Hematopoietic multipotent progenitor cell treated with erythropoietin and hydrocortisone succinate and interleukin-3 and kit ligand, for 6 days (in vitro differentiated cells): ENCODE measurements at places on chromosomes 12 and 14.

GRCh38 chr14:38135106-38135867, 72.4 kb upstream of the SSTR1 start:
- no peak for DNase-seq

DNA sequence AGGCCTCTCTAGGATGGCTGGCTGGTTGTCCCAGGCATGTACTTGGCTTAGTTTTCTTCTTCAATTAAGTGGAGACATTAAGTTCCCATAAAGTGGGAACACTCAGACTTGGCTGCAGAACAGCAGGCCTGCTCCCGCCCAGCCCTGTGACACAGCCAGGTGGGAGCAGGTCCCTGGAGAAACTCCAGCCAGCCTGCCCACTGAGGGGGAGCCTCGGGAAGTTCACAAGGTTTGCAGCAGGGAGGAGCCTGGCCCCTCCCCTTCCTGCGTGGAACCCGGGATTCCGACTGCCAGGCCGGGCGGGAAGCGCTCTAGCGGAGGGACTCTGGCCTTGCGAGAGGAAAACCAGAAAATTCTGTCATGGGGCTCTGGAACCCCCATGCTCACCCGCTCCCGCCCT, 98.3 kb upstream of the EVL start:
- DNase-seq: no peak

DNA sequence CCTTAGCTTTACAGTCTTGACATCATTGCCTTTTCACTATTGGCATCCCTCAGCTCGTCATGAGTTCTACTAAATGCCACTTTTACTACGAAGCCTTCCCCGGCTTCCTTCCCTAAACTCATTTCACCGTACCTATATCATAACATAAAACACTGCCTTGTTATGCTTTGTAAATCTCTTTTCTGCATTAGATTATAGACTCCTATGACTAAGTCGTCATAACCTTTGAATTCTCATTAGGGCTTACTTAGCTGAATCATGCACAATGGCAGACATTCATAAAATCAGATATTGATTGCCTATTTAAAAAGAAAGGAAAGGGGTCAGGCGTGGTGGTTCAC, 21.0 kb downstream of the BTG1 start:
- no peak for DNase-seq

- no peak for DNase-seq
Measured at GRCh38 chr12:109523071-109523470, 45.6 kb downstream of the UBE3B start.

DNA sequence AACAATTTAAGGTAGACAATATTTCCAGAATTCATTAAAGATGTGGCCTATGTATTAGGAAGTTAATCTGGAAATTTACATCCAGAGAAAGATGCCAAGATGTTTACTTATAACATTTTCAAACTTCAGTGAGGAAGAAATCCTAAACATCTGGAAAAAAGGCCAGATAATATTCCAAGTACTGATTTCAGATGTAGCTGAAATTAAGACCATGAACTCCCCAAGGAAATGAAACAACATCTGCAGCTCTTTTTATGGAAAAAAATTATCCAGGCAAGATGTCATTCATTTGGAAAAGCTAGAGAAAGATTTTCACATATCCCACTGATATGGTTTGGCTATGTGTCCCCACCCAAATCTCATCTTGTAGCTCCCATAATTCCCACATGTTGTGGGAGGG, 35.0 kb downstream of the GNG2 start:
- no peak for DNase-seq

DNA sequence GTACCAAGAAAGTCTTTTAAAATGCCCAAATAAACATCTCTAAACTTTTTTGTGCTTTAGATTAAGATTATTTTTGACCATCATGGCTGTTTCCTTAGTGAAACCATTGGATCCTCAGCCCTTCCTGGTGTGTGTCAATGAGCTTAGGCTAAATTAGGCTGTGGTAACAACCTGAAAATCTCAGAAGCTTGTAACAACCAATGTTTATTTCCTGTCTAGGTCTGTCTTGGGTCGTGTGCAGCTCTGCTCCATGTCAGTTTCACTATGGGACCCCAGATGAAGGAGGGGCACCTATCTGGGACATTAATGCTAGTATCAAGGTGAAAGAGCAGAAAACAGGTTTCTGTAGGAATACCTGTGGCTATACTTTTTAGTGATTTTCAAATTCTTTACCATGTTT, 49.9 kb downstream of the KCNMB4 start:
- no peak for DNase-seq

DNA sequence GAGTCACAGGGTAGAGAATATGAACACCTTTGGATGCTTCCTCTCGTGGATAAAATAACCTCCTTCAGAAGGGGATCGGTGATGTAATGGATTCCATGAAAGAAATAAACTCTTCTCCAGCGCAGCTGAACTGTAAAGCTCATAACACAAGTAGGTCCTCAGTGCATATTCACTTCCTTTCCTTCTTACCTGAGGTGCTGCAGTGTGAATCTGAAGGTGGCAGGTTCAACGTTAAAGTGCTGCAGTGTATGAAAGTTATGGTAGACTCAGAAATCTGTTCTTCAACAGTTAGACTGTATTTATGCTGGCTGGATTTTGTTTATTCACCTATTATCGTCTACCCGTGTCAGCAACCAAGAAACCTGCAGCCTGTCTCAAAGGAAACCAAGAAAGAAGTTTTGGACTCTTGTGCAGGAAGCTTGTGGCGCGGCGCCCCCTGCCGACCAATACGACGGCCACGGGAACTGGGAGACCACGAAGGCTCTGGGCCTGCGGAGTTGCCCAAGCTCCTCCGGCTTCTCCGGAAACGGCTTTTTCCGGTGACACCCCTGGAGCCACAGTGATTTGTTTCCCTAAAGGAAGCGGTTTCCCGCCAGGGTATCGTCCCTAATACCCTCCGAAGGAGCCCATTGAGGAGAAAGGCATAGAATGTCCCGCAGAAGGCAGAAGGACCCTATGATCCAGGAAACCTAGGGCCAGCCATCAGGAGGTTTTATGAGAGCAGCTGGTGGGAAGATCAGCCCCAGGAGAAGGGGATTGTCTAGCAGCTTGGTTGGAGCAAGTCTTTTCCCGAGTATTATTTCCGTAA, 17.6 kb upstream of the RNASE3 start:
- DNase-seq: peak; percentile 93

DNA sequence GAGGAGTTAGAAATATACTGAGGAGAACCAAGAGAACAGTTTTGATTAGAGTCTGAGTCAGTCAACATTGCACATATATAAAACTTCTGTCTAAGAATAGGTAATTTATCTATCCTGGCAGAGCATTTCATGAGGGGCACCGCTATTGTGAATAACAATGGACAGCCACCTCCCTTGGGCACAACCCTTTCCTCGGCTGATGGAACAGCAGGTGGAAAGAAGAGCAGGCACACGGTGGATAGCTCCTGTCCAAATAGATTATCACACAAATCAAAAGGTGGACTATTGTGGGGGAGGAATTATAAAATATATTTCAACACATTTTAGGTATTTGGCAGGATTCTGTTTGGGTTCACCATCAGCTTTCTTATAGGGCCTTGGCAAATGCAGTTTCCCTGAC, 84.0 kb upstream of the PTPRB start:
- DNase-seq: no peak

DNA sequence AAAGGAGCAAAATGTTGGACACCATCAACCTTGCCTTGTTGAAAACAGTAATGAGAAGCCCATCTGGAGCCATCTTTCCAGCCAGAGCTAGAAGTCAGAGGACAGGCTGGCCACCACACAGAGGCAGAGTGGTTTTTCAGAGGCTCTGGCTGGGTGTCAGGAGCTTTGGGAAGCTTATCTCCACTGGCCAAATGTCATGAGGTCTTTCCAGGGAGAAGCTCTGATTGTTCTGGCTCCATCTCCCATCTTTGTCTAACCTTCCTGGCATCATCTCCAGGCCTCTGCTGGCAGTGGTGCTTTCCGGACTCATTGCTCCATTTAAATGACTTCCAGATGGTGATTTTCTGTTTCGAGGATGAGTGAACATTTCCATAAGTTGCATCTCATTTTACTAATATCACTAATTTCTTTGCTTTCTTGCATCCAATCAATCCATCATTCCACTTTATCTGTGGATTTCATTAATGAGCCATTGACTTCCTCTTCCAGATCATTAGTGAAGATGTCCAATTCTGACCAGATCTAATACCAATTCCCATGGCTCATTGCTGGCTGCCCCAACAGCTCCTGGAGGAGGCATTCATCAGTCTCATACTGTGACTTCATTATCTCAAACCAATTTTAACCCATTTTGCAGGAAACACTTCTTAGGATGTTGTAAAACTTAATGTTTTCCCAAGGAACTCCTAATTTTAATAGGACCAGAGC, 35.3 kb upstream of the TMTC1 start:
- DNase-seq: no peak

- DNase-seq: no peak
Measured at GRCh38 chr14:50762001-50762930, 68.7 kb downstream of the NIN start.
